ENCODE measurements at places on chromosomes 7 and 10. TPM values are rescaled to one million over a fixed set of nuclear protein-coding genes. Genes with fewer than 3 reads are reported as not detected.
A peak's percentile ranks its signal among the peaks of the same experiment; 100 is the strongest.

GRCh38 chr10:79066411-79067240 lies 2.1 kb upstream of the ZMIZ1 start:
- H3K27ac ChIP-seq = peak overlapping the region; percentile 98
- peak overlapping the region; percentile 98 for H3K4me3 ChIP-seq
- H3K27me3 ChIP-seq = no peaks in the 10 kb centered on the region
- H3K36me3 ChIP-seq = no peaks in the 10 kb centered on the region
- DNase-seq = no peak

DNA sequence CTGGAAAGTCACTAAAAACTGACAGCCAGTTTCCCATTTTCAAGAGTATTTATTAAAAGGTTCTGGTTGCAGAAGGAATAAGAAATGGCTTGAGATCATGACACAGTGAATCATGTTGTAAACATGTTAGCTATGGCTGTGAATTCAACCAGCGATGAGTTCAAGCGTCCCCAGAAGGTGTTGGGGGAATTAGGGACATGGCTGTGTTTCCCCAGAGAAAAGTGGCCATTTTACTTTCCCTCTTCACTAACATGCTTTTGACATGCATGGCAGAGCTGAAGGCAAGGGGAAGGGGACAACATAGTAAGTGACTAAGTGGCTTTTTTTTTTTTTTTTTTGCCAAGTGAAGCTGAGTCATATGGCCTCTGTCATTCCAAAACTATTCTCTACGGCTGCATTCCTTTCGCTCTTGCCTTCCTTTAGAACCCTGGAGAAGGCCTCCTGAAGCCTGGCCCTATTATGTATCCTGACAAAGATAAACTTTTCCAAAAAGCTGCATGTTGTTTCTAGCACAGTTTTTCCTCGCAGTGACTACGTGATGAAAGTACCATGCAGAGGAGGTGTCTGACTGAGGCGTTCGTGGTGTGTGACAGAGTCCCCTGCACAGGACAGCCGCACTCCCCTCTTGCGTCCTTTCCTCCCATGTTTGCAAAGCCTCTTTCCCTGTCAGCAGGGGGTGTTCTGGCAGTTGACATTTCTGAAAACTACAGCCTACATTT lies 46.9 kb downstream of the EGFR start:
- H3K4me3 ChIP-seq = peak overlapping the region; percentile 9
- H3K36me3 ChIP-seq = no peaks in the 10 kb centered on the region
- DNase-seq = no peak
- H3K27me3 ChIP-seq = no peaks in the 10 kb centered on the region

- peak overlapping the region; percentile 99 for H3K4me3 ChIP-seq
- no peaks in the 10 kb centered on the region for H3K36me3 ChIP-seq
Measured at GRCh38 chr10:84329196-84329611, 815 bp downstream of the CCSER2 start.

DNA sequence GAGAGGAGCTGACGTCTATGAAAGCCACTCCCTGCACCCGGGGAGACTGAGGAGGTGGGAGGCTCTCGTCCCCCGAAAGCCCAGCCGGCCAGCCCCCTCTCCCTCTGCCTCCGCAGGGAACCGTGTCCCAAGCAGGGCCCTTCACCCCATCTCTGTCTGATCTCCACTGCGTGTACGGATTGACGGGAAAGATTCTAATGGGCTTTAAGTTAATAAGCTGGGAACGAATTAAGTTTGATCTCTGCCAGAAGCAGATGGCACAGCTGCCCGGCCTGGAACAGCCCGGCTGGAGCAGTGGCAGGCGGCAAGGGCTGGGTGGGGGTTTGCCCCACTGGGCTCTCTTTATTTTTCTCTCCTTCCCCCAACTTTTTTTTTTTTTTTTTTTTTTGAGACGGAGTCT lies 6.1 kb upstream of the SLC29A4 start:
- H3K4me3 ChIP-seq = no peak overlapping the region
- no peaks in the 10 kb centered on the region for H3K4me1 ChIP-seq
- no peaks in the 10 kb centered on the region for H3K27me3 ChIP-seq
- DNase-seq = no peak
- H3K36me3 ChIP-seq = no peaks in the 10 kb centered on the region

GRCh38 chr7:31267486-31267885 lies 73.0 kb downstream of the NEUROD6 start:
- DNase-seq = no peak
- H3K4me3 ChIP-seq = no peak overlapping the region

GRCh38 chr10:99394256-99394655 lies 36.2 kb downstream of the GOT1 start:
- no peak overlapping the region for H3K4me3 ChIP-seq
- H3K4me1 ChIP-seq = no peaks in the 10 kb centered on the region
- peak overlapping the region; percentile 70 for H3K27ac ChIP-seq
- no peaks in the 10 kb centered on the region for H3K36me3 ChIP-seq
- H3K27me3 ChIP-seq = no peaks in the 10 kb centered on the region

- no peaks in the 10 kb centered on the region for H3K27me3 ChIP-seq
- H3K27ac ChIP-seq = no peak overlapping the region
- no peak overlapping the region for H3K4me3 ChIP-seq
- no peaks in the 10 kb centered on the region for H3K4me1 ChIP-seq
- no peaks in the 10 kb centered on the region for H3K36me3 ChIP-seq
- DNase-seq = no peak
Measured at GRCh38 chr10:791639-792038, 102.2 kb upstream of the DIP2C start.

- H3K4me1 ChIP-seq = peaks cover 7% of the 10 kb centered on the region
- no peaks in the 10 kb centered on the region for H3K27me3 ChIP-seq
Measured at GRCh38 chr10:97549587-97550322, 22.8 kb upstream of the ANKRD2 start.

CCDC71L gene
- 69.4 TPM for total RNA-seq

ODAD2 gene
- 0.33 TPM for total RNA-seq

CCDC172 gene
- total RNA-seq = not detected

THSD7A gene
- 4.0 TPM for total RNA-seq

DNA sequence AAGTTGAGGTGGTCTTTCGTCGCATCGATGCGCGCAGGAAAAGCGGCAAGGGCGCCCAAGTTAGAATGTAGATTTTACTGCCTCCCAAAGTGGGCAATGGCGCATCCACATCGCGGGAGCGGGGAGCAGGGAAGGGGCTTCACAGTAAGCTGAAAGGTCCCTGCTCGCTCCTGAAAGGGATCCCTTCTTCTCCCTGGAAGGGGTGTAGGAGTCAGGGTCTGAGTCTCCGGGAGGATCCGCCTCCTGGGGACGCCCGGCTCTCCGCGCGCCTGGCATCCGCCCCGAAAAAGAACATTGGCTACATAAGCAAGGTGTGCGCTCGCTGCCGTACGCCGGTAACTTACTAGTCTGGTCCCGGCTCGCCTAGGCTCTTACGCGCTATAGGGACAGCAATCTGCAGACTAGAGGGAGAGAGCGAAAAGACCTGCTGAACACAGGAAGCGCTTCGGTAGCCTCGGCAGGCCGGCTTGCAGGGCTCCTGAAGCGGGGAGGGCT lies 804 bp downstream of the UNC5B start:
- peaks cover 15% of the 10 kb centered on the region for H3K27me3 ChIP-seq
- no peaks in the 10 kb centered on the region for H3K36me3 ChIP-seq
- peak overlapping the region; percentile 85 for H3K27ac ChIP-seq
- peak; percentile 72 for DNase-seq
- H3K4me3 ChIP-seq = peak overlapping the region; percentile 90
- H3K4me1 ChIP-seq = peaks cover 6% of the 10 kb centered on the region

DNA sequence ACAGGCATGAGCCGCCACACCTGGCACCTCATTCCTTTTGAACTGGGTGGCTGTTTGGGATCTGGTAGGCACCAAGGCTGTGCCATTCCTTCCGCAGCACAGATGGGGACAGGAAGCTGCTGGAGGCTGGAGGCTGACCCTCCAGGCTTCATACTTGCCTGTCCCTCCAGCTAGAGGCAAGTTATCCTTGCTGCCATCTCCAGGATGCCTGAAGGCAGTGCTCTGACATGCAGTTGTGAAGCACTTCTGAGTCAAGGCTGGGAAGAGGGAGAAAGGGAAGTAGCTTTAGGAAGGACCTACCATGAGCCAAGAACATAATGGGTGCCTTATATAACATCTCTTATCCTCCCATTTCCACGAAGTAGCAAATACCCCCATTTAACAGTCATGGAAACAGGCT lies 9.5 kb downstream of the MARVELD1 start:
- H3K27me3 ChIP-seq = no peaks in the 10 kb centered on the region
- DNase-seq = no peak
- peaks cover 15% of the 10 kb centered on the region for H3K4me1 ChIP-seq
- H3K27ac ChIP-seq = no peak overlapping the region
- no peak overlapping the region for H3K4me3 ChIP-seq
- H3K36me3 ChIP-seq = no peaks in the 10 kb centered on the region

GRCh38 chr7:157558875-157559595 lies 222.2 kb downstream of the DNAJB6 start:
- H3K4me3 ChIP-seq = no peak overlapping the region
- H3K27ac ChIP-seq = no peak overlapping the region
- no peaks in the 10 kb centered on the region for H3K27me3 ChIP-seq
- no peak for DNase-seq
- H3K4me1 ChIP-seq = no peaks in the 10 kb centered on the region

TRIM50 gene
- total RNA-seq = not detected

- H3K27me3 ChIP-seq = no peaks in the 10 kb centered on the region
- H3K4me1 ChIP-seq = no peaks in the 10 kb centered on the region
- H3K4me3 ChIP-seq = no peak overlapping the region
- no peak overlapping the region for H3K27ac ChIP-seq
- DNase-seq = no peak
Measured at GRCh38 chr7:88668591-88668990, 90.9 kb upstream of the ZNF804B start.

GRCh38 chr7:103630318-103630717 lies 184.3 kb upstream of the SLC26A5 start:
- no peaks in the 10 kb centered on the region for H3K4me1 ChIP-seq
- H3K27ac ChIP-seq = no peak overlapping the region
- no peak overlapping the region for H3K4me3 ChIP-seq
- DNase-seq = no peak
- no peaks in the 10 kb centered on the region for H3K27me3 ChIP-seq

PDE1C gene
- total RNA-seq = 3.2 TPM

- no peak for DNase-seq
- no peak overlapping the region for H3K27ac ChIP-seq
- no peak overlapping the region for H3K4me3 ChIP-seq
- no peaks in the 10 kb centered on the region for H3K4me1 ChIP-seq
- H3K27me3 ChIP-seq = no peaks in the 10 kb centered on the region
Measured at GRCh38 chr10:77045085-77045484, 592.5 kb downstream of the KCNMA1 start.

GRCh38 chr7:151719031-151719896 lies 157.7 kb downstream of the PRKAG2 start:
- H3K27ac ChIP-seq = no peak overlapping the region
- DNase-seq = no peak
- no peaks in the 10 kb centered on the region for H3K27me3 ChIP-seq
- H3K4me3 ChIP-seq = no peak overlapping the region
- H3K36me3 ChIP-seq = no peaks in the 10 kb centered on the region

STOX1 gene
- 17.3 TPM for total RNA-seq

GRCh38 chr10:104273286-104273685 lies 4.3 kb downstream of the GSTO2 start:
- no peak overlapping the region for H3K4me3 ChIP-seq
- no peaks in the 10 kb centered on the region for H3K27me3 ChIP-seq
- no peak overlapping the region for H3K27ac ChIP-seq
- no peaks in the 10 kb centered on the region for H3K4me1 ChIP-seq

CPED1 gene
- 29.3 TPM for total RNA-seq

DNA sequence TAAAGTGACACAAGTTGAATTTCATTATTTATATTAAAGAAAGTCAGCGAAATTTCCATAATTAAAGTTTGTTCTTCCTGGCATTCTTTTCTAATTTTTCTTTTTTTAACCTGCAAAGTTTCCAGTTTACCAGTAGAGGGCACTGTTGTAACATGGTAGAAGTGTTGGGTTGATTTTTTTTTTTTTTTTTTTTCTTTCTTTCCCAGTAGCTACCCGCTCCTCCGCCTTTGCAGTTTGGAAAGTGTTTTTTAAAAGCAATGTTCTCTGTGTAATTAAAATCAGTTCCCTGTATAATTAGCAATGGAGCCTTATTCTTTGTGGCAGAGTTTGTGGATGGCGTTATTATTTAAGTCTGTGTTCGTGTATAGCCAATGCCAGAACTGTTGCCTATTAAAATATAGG lies 53.7 kb downstream of the TAF3 start:
- DNase-seq = no peak
- no peak overlapping the region for H3K27ac ChIP-seq
- H3K4me1 ChIP-seq = no peaks in the 10 kb centered on the region
- no peaks in the 10 kb centered on the region for H3K36me3 ChIP-seq

DNA sequence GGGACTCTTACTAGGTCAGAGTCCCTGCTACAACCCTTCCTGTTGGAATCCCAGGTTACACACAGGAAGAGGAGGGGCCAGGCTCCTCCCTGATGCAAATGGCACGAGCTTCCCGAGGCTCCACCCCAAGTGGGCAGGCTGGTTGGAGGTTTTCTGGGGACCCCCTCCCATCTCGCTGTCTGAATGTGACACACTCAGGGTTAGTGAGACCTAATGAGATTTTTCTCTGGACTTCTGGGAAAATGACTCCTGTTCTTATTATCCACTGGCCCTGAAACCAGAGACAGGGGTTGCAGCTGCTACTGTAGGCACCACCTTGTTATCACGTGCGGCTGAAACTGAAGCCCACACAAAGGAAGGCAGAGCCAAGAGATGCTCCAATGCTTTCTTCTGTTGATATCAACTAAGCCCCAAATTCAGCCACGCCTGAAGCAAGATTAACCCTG lies 103.3 kb downstream of the FAM107B start:
- H3K4me1 ChIP-seq = no peaks in the 10 kb centered on the region
- DNase-seq = no peak
- no peak overlapping the region for H3K4me3 ChIP-seq
- peak overlapping the region; percentile 6 for H3K27ac ChIP-seq
- H3K36me3 ChIP-seq = no peaks in the 10 kb centered on the region

GRCh38 chr10:101564490-101564991 lies 23.5 kb downstream of the POLL start:
- H3K27ac ChIP-seq = no peak overlapping the region
- peak; percentile 25 for DNase-seq
- H3K4me1 ChIP-seq = peaks cover 3% of the 10 kb centered on the region

OPALIN gene
- not detected for total RNA-seq

DNA sequence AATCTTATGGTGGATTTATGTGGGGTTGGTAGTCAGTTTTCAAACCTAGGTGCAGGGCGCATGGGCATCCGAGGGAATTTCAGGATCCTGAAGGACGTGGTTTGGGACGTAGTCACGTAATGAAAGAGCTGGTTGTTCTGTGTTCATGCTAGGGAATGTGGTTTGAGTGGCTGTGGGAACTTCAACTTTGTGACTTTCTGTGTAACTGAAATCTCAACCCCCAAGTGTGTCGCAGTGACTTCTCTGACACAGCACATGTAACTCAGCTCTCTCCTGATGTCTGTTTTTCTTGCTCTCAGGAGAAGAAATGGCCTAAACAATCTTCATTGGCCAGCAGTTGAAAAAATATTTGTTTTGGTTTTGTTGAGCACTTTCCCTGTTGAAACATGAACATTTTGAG lies 199.0 kb downstream of the PTEN start:
- DNase-seq = no peak
- no peaks in the 10 kb centered on the region for H3K27me3 ChIP-seq
- H3K27ac ChIP-seq = peak overlapping the region; percentile 64
- H3K4me3 ChIP-seq = no peak overlapping the region
